ENCODE measurements at places on chromosomes 5 and 9.
A peak's percentile ranks its signal among the peaks of the same experiment; 100 is the strongest.

GRCh38 chr9:83537331-83538171, 650 bp downstream of the FRMD3 start:
- peak; percentile 46 for DNase-seq

DNA sequence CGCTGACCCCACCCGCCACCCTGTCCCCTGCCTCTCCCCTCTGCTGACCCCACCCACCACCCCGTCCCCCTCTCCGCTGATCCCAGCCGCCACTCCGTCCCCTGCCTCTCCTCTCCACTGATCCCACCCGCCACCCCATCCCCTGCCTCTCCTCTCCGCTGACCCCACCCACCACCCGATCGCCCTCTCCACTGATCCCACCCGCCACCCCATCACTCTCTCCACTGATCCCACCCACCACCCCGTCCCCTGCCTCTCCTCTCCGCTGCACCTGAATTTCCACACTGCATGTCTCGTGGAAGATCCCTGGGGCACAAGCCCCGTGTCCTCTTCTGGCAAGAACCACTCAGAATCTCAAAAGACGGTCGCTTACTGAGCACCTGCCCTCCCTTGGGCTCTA, 53.4 kb upstream of the OLFM1 start:
- DNase-seq, result peak; percentile 35

DNA sequence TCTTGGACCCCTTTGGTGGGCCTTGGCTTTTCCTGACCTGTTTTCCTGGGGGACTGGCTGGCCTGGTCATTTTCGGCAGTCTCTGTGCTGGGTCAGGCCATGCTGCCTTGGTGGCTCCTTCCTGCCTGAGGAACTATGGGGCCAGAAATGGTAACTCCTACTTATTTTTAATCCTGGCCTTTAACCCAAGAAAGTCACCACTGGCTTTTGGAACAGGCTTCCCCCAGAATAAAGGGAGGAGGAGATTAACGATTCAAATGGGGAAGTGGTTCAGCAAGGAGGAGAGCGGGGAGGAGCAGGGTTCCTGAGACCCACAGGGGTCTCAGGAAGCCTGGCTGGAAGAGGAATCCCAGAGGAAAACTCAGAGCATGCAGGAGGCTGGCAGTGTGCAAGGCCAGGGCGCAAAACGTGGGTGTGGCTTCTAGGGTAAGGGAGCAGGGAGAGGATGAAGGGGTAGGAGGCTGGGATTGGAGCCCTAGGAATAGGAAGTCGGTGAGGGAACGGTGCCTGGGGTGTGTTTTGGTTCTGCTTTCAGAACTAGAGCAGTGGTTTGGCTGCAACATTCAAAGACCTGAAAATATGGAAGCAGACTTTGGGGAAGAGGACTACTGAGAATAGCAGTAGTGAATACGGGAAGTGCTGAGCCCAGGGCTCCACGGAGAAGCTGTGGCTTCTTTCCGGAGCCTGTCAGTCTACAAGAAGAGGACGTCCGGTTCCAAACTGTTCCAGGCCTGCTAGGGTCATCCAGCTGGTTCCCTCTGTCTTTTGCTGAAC, 271.1 kb upstream of the KLF4 start:
- no peak for DNase-seq

GRCh38 chr9:85430659-85431338, 311.0 kb downstream of the AGTPBP1 start:
- peak; percentile 76 for DNase-seq

DNA sequence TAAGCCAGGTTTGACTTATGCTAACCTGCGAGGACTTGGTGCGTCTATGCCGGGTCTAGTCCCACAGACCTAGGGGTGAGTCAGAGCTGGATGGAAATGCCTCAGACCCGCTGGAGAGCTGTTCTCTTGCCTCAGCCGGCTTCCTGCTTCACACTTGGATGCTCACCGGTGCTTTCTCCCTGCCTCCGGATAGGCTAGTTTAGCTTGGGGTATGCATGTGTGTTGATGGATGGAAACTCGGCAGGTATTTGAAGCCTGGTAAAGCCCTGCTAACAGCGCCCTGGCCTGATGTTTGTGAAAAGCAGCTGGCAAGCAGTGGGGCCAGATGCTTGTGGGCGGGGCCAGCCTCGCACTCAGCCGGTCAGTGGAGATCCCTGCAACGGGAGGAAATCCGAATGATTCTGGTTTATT, 29.3 kb downstream of the PRRC2B start:
- peak; percentile 93 for DNase-seq

GRCh38 chr5:122415030-122415800, 103.2 kb downstream of the SNCAIP start:
- peak; percentile 93 for DNase-seq

DNA sequence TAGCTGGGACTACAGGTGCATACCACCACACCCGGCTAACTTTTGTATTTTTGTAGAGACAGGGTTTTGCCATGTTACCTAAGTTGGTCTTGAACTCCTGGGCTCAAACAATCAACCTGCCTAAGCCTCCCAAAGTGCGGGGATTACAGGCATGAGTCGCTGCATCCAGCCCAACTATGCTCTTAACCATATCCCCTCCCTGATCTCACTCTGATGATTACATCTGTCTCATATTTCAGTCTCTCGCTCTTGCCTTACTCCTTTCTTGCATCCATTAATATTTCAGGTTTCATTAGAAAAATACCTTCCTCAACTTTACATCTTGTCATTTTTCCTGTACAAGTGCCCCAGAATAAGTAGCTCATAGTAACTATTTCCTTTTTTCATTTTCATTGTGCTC, 61.0 kb upstream of the BASP1 start:
- DNase-seq, result no peak

Measured in kidney (tissue), 22 donors.